ENCODE measurements at places on chromosomes 4 and X.

- no peak for DNase-seq
Observed at GRCh38 chr4:2334826-2335728, 73.2 kb upstream of the MXD4 start.

DNA sequence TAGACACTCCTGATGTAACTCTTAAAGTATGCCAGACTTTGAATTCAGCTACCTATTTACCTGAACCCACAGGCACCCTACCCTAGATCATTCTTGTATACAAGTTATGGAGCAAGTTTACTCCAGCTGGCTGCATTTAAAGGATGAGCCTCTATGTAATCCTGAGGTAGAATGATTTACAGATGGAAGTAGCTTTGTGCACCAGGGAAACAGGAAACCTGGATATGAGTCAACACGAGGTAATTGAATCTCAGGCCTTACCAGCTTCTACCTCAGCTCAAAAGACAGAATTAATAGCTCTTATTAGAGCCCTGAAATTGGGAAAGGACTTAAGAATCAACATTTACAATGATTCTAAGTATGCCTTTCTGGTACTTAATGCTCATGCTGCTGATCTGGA is 119.8 kb downstream of the AGTR2 start:
- DNase-seq: no peak

- DNase-seq: no peak
Observed at GRCh38 chr4:145709843-145710242, 29.9 kb downstream of the C4orf51 start.

GRCh38 chrX:151176231-151176750 is at the start of gene GPR50:
Gene GPR50, plus strand, starts transcription at chrX:151176584. Its CDS starts 138 bp downstream, at chrX:151176722.
- no peak for DNase-seq

DNA sequence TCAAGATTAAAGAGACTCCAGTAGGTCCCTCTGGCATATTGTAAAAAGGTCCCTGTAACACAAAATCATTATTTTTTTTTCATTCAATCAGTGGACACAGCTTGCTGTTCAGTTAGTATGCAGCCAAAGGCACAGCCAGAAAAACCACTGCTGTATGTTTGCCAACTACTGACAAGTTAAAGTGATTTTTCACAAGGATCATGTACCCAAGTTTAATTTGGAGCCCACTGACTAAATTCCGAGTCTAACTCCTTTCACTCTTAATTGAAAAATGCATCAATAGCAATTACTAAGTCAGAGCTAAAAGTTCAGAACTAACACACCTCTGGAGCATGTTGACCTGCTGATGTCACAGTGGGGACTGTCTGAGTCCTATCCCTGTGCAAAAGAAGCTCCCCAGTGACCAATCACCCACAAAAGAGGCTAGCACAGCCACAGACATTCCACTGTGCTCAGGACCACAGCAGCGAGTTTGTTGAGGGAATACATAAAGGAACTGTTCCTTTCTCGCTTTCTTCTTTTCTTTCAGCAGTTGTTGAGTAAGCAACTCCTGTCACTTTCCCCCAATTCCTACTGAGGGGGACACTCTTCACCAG is 60.4 kb downstream of the STX18 start:
- no peak for DNase-seq

DNA sequence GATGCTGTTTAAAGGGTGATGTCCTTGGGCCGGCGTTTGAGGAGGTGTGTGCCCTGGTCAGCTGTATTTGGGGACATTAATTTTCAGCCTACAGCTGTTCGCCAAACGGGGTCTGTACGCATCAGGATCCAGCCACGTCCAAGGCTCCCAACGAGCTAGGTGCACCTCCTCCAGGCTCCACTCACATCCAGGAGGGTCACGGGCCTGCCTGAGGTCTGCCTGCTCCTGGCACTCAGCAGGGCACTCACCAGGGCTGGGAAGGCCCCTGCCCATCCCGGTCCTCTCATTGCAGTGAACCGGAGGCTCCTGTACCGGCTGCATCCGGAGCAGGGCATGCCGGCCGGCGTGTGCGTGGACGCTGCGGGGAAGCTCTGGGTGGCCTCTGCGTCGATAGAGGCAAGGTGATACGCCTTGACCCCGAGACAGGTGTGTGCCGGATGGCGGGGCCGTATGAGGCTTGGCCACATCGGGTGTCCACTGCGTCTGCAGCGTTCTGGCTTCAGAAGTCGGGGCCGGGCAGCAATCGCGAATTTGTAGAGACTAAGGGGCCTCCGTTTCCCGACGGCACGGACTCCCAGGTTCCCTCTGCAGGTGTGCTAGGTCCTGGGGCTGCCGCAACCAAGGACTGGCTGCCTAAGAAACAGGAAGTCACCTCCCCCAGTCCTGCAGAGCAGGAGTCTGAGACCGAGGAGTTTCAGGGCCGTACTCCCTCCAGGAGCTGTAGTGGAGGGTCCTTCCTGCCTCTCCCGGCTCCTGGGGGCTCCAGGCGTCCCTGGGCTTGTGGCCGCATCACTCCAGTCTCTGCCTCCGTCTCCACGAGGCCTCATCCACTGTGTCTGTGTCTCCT is 27.5 kb upstream of the PLCXD1 start:
- DNase-seq: no peak

DNA sequence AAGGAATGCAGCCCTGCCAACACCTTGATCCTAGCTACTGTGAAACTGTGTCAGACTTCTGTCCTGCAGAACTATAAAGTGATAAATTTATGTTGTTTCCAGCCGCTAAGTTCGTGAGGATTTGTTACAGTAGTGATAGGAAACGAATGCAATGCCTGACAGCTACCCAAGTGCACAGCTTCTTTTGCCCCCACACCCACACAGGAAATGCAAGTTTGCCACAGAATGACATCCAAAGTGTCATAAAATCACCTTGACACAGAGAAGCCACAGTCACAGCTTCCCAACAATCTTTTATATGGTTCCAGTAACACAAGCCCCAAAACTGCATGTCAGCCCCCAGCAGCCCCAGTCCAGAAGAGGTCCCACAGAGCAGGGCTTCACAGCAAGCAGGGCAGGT is 216.9 kb upstream of the S100G start:
- DNase-seq: peak; percentile 22

DNA sequence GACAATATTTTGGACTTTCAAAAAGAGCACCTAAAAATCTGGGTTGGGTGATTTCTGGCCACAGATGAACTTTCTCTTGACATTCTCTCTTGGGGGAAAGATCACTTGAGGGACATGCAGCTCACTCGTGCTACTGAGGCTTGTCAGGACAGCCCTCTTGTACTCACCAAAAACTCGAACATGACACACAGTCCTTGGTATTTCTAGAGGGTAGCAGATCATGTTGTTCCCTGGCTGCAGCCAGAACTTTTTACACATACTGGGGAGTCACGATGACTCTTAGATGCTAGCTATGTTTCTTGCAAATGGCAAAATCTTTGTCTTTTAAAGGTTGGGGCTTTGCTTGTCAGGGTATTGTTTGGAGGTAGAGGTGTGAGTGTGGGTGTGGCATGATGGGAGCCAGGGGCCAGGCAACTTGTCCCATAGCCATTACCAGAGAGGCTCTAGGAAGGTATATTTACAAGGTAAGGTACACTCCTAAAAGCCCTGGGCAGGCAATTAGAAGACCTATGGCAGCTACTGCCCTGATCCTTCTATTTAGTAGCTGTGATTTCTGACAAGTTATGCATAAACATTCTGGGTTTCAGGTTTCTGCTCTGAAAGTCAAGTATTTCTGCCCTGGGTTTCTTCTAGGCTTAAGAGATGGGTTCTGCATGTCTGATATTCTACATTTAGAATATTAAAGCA is 241.7 kb upstream of the TLL1 start:
- no peak for DNase-seq

DNA sequence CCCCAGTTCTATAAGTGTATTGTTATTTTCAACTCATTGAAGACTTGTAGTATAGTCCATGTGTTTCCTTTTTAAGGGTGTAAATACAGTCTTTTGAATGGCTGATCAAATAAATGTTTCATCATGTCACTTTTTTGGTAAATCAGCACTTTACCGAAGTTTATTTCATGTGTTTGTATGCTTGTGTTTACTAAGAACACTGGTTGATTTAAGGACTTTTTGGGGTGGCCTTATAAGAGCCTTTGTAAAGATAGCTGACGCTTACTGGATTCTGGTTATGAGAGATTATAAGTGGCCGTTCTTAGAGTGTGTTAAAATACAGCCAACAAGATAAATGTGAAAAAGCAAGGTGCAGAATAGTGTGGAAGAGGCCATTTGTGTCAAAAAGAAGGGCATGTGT is 2.6 kb downstream of the UBE2K start:
- no peak for DNase-seq

DNA sequence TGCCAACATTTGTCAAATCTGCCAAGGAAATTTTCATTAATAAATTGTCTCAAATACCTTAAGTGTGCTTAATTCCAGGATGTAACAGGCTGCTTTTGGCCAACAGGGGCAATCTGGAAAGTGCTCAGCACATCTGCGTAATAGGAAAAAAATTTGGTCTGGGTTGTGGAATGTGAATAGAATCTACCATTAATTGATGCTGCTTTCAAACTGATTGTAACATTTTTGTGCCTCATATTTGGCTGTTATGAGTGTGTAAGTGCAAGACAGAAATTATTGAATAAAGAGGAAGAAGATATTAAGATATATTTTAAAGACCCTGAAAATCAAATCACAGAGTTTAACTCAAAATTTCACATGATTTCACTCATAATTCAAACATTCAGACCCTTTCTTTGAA is 41.1 kb downstream of the REELD1 start:
- no peak for DNase-seq

DNA sequence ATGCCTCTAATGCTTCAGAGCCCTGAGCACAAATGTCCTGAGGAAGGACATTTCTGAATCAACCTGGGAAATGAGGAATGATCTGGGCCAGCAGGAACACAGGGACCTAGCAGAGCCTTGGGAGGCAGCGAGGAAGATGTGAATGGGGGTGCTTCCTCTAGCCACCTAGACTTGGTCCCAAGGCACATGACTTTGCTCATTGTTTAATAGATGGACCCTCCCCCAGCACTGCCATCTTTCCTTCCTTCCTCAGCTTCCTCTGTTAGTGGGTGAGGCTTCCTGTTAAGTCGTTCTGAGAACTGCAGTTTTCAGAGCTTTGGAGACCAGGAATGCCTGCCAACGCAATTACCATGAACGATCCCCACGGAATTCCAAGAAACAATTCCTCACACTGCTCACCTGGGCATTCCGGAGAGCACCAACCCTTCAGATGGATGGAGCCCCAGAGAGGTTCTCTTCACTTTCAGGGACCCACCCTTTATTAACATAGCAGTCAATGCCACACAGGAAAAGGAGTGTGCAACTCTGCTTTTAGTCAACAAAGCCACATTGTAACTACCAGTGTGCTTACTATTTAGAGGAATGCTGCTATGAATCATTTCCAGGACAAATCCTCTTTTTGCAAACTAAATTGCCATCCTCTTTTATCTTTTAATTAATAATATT is 48.5 kb upstream of the STIM2 start:
- DNase-seq: no peak

Measured in activated CD4-positive, alpha-beta T cell treated with anti-CD3 and anti-CD28 coated beads, Interleukin-2, amount 10 ng/mL, durations not matched to agents 7 days and 5 days (primary cell).